ENCODE measurements at places on chromosomes 4 and X.

GRCh38 chr4:129821073-129821472 is 725.1 kb downstream of the C4orf33 start:
- DNase-seq = no peak

GRCh38 chr4:151882072-151882803 is 121.4 kb upstream of the GATB start:
- DNase-seq = no peak

DNA sequence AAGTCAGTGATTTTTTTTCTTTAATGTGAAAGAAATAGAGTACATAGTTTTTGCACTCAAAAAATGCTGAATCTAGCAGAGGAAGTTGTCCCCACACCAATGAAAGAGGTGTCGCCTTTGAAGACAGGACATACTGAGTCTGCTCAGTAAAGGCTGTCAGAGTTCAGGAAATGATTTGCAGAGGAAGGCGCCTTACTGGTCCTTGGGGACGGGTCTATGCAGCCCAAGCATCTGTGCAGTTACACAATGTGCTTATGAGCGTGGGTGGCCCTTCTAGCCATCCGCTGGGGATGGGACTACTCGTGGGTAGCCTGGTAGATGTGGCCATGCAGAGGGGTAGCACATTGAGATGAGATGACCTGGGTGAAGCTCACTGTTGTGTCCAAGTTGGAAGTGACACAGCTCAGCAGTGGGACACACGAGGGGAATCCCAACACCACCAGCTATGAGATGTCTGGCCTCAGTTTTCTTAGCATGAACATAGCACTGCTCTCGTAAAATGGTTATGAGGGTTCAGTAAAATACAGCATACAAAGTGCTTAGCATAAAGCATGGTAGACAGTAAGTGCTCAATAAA is 116.5 kb upstream of the RBPJ start:
- DNase-seq = no peak

DNA sequence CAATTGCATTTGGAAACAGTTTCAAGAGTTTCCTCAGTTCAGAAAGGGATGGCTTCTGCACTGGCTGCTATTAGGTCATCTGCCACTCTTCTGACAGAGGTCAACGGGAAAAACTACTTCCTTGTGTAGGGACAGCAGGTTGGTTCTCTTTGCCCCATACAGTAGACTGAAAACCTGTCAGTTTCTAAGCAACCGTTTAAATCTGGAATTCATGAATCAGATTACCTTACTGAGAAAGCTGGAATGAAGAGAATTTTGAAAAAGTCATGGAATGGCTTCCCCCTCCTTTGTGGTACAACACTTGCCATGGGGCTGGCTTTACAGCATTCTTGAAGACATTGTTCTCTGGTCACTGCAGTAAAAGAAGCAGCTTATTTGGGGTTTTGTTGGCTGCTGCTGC is 240.3 kb downstream of the IL1RAPL2 start:
- DNase-seq = no peak

GRCh38 chrX:47012131-47012530 is 66.1 kb upstream of the RGN start:
- no peak for DNase-seq

GRCh38 chr4:1333256-1333655 is 13.8 kb upstream of the UVSSA start:
- no peak for DNase-seq

DNA sequence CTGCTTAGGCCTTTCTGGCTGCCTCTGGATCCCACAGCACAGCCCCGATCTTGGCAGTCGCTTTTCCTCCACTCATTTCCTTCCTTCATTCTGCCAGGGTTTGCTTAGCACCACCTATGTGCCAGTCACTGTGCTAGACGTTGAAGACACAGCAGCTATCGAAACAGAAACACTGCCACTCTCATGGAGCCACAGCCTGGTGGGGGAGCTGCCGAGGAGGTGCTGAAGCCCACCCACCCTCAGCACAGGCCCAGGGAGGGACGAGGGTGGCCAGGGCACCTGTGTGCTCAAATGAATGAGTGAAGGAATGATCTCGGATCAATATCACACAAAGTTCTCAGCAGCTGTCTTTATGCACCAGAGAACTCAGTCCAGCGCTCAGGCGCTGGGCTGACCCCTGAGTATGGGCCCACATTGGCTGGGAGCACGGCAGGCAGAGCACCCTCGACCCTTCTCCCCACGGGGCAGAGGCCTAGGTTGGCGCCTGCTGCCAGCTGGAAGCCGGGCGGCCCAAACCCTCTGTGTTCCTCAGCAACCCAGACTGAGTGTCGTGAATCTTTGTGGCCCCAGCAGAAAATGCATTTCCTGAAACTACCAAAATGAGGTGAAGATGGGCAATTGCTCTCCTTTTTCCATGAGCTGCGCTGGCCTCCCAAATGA is 108.9 kb downstream of the SORCS2 start:
- no peak for DNase-seq

DNA sequence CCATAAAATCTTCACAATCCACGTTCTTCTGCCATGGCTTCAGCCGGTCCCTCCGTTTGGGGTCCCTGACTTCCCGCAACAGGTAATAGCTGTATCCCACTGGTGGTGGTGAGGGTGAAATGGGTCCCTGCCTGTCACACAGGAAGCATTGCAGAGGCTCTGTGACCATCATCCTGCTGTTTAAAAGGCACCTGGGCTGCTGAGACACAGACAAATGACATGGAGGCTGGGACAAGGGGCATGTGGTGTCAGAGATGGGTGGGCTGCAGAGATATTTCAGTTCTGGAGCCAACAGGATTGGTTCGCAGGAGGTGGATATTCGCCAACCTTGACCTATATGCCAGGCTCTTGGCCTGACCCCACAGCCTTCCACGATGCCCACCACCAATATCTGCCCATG is 82.1 kb downstream of the JAKMIP1 start:
- no peak for DNase-seq

GRCh38 chr4:170012629-170012958 is 13.6 kb downstream of the MFAP3L start:
- no peak for DNase-seq

Data from G401 (cell line).